ENCODE measurements at places on chromosomes 5 and 9.

GRCh38 chr9:127611603-127611898, 526 bp upstream of the STXBP1 start:
- no peak for DNase-seq

- DNase-seq = no peak
Observed at GRCh38 chr5:61461926-61462325, 129.9 kb downstream of the ZSWIM6 start.

DNA sequence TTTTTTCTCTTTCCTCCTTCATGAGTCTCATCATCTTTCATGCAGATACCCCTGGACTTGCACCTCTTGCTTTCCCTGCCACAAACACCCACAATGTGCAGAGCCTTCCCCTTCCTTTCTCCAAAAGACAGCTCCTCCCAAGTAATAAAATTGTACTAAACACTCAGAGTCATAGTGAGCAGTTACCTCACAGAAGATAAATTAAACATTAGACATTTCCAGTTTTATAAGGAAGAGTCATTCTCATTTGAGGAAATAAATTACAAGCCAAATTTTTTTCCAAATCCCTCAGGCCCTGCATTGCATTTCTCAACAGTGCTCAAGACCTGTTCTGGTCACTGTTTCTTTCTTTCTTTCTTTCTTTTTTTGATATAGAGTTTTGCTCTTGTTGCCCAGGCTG, 131.5 kb downstream of the ATPSCKMT start:
- DNase-seq = no peak

GRCh38 chr5:116440457-116441001, 134.1 kb downstream of the SEMA6A start:
- DNase-seq = no peak

GRCh38 chr5:1926071-1926440, 43.3 kb upstream of the IRX4 start:
- no peak for DNase-seq

GRCh38 chr5:10746711-10747110, 14.3 kb downstream of the DAP start:
- no peak for DNase-seq

GRCh38 chr5:33817301-33817700, 74.5 kb downstream of the ADAMTS12 start:
- no peak for DNase-seq

GRCh38 chr5:128904805-128905567, 60.3 kb upstream of the SLC27A6 start:
- no peak for DNase-seq

- DNase-seq = no peak
Observed at GRCh38 chr5:71481441-71481840, 26.0 kb downstream of the BDP1 start.

Data from NCI-H1417 (cell line).